ENCODE measurements at places on chromosomes 6 and 20. TPM values are rescaled to one million over a fixed set of nuclear protein-coding genes. Genes with fewer than 3 reads are reported as not detected.

EMILIN3 gene
- 4.1 TPM for total RNA-seq

ANGPT4 gene
- total RNA-seq = 0.21 TPM

SS18L1 gene
- total RNA-seq = 18.0 TPM

HLA-DRB5 gene
- total RNA-seq = 3.8 TPM

SOBP gene
- 27.7 TPM for total RNA-seq

GCNT2 gene
- total RNA-seq = 15.0 TPM

IMPG1 gene
- 0.21 TPM for total RNA-seq

GNRH2 gene
- total RNA-seq = not detected

GPSM3 gene
- 2.2 TPM for total RNA-seq

GSTA5 gene
- total RNA-seq = not detected

C20orf144 gene
- total RNA-seq = not detected

ENPP1 gene
- 45.3 TPM for total RNA-seq

All from urinary bladder (tissue), 4 donors.